Cerebellar cortex (tissue), 1 donor: ENCODE measurements at places on chromosomes 1 and 21.

DNA sequence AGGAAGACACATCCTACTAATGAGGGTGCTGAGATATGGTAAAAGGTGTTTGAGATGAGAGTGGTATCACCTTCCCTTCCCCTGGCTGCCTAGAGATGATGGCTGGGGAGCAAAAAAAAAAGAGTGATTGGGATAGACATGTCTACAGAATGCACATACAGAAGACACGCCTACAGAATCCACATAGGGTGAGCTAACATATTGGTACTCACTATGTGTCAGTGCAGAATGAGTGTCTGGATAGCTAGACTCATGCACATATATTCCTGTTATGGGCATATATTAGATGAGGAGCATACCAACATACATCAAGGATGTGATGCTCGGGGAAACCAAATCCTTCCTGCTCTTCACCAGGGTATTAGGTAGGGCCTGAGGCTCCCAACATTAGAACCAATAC is 16.2 kb downstream of the CD34 start:
- DNase-seq: no peak

DNA sequence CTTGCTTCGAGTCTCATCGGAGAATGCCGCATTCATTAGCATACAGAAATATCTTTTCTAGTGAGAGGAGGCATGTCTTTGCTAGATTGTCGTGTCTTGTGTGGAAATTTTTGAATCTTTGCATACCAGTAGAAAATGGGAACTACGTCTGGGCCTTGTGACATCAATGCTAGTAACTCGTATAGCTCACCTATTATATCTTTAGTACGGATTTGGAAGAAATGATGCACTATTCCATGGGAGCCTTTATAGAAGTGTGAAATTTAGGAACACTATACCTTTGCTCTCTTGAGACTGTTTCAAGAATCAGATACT is 835 bp downstream of the UHMK1 start:
- no peak for DNase-seq

DNA sequence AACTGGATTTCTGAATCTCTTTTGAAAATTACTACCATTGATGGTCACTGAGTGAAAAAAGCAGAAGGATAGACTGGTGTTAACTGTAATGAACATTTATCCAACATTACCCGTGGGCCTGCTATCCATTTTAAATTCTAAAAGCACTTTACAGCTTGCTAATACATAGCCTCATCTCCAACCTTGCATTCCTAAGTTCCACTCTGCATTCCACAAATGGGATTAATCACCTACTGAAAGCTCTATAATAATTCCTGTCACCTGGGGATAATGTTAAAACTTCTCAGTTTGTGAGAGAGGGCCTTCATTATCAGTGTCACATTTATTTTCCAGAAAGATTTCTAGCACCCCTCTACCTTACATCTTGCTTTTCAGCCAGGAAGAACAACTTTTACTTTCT is 38.2 kb downstream of the PTPRC start:
- DNase-seq: no peak

- DNase-seq: no peak
Observed at GRCh38 chr1:114093624-114094362, 59.9 kb downstream of the SYT6 start.

GRCh38 chr1:236058141-236058934 is 6.6 kb downstream of the NID1 start:
- no peak for DNase-seq

DNA sequence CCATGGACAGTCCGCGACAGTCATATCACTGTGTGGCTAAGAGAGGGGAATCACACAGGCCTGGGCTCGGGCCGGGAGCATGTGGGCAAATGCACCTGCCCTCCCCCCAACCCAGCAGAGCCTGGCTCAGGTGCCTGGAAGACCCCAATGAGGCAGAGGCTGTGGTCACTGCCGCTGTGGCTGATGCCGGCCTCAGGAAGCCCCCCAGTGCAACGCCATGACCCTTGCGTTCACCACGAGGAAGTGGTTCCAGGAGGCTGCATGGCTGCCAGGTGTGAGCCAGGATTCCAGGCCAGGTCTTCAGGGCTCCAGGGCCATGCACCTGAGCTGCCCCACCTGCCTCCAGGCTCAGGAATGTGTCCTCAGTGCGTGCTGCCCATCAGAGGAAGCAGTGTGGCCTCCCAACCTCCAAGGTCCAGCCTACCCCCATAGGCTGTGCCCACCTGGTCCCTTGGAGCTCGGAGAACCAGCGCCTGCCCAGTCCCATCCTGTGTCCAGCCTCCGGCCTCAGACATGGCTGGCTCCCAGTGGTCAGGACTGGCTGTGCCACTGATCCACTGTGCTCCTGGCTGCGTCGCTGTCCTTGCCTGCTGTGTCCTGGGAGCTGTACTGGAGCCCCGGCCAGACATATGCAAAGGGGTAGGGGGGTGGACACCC is 8.0 kb downstream of the ARHGEF16 start:
- DNase-seq: no peak

- no peak for DNase-seq
Observed at GRCh38 chr1:78622548-78622947, 2.3 kb downstream of the IFI44L start.

DNA sequence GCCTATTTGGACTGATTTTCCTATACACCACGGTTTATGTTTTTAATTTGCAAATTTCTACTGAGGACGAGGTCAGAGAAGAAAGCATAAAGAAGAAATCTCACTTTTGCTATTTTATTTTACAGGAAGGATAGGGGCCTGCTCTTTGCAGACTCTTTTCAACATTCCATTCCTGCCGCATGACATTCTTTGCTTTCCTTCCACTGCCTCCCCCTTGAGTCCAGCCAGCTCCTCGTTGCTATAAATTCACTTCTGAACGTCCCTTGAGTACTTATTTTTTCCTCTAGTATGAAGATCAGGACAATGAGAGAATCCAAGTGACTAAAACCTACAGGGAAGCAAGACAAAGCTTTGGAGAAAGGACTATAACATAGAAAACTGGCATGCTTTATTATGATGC is 53.4 kb upstream of the PTGFR start:
- DNase-seq: no peak

GRCh38 chr1:204990059-204990664 is 52.9 kb upstream of the CNTN2 start:
- DNase-seq: no peak

- DNase-seq: no peak
Observed at GRCh38 chr1:9362488-9362887, 69.8 kb downstream of the SPSB1 start.

DNA sequence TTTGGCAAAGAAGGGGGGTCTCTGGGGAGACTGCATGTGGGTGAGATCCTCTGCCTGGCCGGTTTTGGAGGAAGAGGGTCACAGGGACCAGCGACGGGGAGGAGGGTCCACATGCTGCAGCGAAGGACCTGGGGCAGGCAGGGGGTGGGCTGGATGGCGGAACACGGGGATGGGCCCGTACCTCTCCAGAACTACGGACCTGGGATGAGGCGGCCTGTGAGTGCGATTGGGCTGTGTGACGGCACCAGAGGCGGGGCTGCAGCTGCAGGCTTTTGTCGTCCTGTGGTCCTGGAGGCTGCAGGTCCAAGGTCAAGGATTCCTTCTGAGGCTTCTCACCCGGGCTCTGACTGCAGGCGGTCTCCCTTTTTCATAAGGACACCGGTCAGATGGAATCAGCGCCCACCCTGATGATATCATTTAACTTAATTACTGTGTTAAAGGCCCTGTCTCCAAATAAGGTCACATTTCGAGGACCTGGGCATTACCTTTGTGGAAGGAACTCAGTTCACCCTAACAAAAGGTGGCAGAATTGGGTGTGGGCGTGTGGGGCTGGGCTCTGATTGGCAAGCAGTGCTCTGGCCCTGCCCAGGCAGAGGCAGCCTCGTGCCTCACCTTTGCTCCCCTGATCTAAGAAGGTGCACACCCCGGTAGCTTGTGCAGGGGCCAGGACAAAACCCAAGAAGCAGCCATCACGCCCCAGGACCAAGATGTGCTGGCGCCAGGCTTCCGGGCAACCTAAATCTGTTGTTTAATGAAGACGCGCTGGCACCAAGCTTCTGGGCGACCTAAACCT is 60.0 kb upstream of the TRAPPC10 start:
- DNase-seq: no peak

DNA sequence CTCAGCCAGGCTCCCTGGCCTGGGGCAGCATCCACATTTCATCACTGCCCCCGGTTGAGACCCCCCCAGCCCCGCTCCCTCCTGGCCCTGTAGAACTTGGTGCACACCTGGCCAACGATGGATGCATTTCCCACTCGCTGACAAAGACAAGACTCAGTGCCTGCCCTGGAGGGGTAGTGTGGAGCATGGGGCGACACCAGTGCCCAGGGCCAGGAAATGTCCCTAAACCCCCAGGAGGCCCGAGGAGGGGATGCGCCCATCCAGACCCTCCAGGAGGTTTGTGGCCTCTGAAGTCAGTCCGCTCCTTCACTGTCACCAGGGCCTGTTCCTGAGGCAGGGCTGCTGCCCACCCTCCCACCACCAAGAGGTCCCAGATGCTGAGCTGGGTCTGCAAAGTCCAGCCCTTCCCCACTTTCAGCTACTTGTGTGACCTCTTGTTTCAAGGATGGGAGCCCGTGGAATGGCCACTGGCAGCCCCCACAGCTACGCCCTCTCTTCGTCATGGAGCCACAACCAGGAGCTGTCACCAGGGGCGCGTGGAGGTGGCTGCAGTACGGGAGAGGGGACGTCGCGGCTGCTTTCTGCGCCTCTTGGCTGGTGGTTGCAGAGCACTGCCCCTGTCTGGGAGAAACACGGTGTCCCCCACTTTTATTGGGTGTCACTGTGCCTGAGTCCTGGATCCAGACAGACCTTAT is 35.7 kb downstream of the AJAP1 start:
- DNase-seq: no peak

GRCh38 chr1:219503604-219504003 is 109.3 kb downstream of the ZC3H11B start:
- DNase-seq: no peak

DNA sequence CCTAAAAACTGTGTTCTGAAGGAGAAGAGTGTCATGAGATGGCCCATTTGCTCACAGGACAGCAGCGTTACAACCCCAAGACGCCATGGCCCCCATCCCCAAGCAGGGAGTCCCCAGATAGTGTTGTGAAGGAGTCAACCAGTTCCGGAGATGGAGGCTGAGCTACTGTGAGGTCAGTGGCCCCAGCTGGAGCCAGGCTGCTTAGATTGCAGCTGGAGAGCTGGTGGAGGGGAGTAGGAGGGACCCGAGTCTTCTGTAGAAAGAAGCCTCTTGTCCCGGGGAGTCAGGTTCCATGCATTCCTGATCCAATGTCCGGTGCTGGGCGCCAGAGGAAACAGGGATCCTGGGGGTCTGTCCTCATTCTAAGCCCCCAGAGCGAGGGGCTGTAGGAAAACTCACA is 93.5 kb upstream of the SIM2 start:
- no peak for DNase-seq

GRCh38 chr1:19974822-19975416 is 4.5 kb downstream of the PLA2G2A start:
- DNase-seq: peak; percentile 33

DNA sequence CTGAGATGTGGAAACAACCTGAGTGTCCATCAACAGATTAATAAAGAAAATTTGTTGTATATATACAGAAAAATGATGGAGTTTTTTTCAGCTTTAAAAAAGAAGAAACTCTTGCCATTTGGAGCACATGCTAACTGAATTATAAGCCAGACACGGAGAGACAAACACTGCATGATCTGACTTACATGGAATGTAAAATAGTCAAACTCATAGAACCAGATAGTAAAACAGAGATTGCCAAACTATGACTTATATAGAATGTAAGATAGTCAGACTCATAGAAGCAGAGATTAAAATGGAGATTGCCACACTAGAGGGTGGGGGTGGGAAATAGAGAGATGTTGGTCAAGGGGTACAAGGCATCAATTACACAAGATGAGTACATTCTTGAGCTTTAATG is 1786.6 kb downstream of the PLA2G4A start:
- no peak for DNase-seq

- DNase-seq: no peak
Observed at GRCh38 chr1:96927125-96927524, 205.5 kb downstream of the PTBP2 start.

DNA sequence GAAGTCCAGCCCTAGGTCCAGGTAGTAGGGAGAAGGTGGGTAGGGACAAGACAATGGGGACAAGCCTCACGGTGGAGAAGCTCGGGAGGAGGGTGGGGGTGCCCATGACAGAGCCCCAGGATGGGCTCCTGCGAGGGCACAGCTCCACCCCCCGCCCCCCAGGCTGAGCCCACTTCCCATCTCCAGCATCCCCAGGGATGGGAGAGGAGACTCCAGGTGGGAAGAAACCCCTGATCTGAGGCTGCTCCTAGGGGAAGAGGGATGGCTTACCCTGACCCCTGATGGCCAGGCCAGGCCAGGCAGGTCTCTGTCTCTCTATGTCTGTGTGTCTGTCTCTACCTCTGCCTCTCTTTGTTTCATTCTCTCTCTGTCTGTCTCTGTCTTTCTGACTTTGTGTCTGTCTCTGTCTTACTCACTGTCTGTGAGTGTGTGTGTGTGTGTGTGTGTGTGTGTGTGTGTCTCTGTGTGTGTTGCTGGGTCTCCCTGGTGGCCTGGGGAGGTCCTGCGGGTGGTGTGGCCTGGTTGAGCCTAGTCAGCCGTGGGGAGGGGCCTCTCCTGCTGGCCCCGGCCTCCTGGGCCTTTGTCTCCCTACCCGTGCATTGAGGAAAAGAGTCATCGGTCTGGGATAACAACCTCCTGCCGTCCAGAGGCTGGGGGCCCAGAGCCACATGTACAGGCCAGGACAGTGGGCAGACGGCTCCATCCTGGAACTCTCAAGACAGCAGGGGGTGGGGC is 45.7 kb downstream of the WNT9A start:
- peak; percentile 31 for DNase-seq

- no peak for DNase-seq
Observed at GRCh38 chr1:183926983-183927382, 110.5 kb downstream of the COLGALT2 start.

GRCh38 chr1:116908820-116909511 is 750 bp upstream of the PTGFRN start:
- no peak for DNase-seq

DNA sequence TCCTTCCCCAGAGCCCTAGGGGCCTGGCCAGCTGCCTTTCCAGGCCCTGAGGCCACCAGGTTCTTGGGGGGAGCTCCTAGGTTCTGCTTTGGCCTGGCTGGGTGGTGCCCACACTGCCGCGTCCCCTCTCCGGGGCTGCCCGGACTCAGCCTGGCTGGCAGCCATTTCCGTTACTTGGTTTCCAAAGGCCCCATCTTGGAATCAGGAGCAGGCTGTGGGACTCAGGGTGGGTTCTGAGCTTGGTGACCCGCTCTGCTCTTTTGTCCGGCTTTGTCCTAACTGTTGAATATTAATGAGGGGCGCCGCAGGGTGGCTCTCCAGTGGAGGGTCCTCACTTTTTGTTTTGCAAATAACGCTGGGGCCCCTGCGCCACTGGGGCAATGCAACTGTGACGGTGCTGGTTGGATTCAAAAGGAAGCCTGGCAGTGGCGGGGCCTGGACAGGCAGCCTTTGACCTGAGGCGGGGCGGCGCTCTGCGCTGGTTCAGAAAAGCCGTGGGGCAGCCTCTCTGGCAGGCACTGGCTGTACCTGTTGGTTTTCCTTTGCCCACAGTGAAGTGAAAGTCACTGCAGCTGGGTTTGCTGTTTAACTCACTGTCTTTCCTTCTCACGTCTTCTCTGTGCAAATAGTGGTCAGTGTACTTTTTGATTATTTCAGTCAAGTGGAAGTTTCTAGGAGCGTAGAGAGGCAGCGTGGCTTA is 20.2 kb downstream of the SKI start:
- no peak for DNase-seq

- DNase-seq: no peak
Observed at GRCh38 chr1:37032660-37033354, 1.5 kb downstream of the GRIK3 start.
